ENCODE measurements at places on chromosomes 2 and 18.

DNA sequence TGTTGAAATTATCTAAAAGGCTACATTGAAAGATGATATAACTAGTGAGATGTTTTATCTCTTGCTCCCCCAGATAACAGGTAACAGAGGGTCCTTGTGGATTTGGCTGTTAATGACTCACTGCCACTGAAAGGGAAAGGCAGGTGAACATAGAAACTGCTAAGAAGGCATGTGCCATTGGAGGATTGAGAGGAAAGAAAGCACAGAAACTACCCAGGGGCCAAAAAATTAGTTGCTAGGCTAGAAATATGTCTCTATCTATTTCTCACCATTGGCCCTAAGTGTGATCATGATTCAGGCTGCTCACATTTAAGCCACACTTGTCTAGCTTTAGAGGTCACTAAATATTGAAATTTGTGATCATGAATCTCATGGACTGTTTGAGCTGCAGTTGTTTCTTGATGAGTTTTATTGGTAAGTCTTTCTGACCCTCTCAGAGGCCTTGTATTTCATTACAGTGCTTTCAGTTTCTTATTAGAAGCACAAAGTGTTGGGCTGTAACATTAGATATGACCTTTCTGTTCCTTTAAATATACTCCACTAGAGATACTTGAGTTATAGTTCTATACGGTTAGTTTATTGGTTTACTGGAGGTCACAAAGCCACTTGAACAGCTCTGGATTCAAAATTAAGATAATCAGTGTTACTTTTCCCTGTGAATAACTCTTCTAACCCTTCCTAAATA, 26.2 kb downstream of the NAB1 start:
- DNase-seq = no peak

GRCh38 chr2:57205241-57205640, 841.4 kb upstream of the VRK2 start:
- DNase-seq = no peak

DNA sequence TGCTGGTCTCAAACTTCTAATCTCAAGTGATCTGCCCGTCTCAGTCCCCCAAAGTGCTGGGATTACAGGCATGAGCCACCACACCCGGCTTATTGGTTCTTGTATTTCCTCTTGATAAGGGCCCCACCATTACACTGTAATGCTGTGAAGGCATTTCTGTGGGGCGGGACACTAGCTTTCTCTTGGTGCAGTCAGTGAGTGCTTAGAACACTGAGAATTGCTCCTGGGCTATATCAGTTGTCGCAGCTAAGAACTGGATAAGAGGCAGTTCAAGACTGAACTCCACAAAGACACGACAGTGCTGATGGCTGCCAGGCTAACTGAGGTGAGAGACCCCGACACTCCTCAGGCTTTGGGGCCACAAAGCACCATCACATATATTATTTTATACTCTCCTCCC, 2.1 kb downstream of the KHK start:
- DNase-seq = no peak

GRCh38 chr2:207901829-207902228, 123.5 kb downstream of the PLEKHM3 start:
- peak; percentile 69 for DNase-seq

- no peak for DNase-seq
Measured at GRCh38 chr2:160940699-160941098, 219.5 kb upstream of the TANK start.

GRCh38 chr18:6947338-6948030, 170.1 kb downstream of the LAMA1 start:
- no peak for DNase-seq

- DNase-seq = no peak
Measured at GRCh38 chr2:215835657-215836056, 177.7 kb downstream of the MREG start.

- DNase-seq = no peak
Measured at GRCh38 chr2:241629762-241630435, 7.1 kb downstream of the THAP4 start.

DNA sequence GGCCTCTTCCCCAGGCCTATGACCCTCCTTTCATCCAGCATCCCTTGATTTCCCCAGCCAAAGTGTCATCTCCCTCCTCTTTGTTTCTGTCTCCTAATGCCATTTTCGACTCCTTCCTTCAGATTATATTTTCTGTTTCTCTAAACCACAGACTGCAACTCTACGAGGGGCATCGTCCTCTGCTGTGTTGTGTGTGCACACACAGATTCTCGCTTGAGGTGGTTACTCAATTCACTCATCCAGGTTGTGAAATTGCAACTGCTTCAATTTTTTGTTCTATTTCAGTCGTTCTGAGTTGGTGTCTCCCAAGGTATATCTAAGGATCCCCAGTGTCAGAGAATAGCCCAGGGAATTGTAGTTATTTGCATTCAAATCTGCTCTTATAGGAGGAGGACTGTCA, 113.5 kb upstream of the NDUFV2 start:
- DNase-seq = no peak

DNA sequence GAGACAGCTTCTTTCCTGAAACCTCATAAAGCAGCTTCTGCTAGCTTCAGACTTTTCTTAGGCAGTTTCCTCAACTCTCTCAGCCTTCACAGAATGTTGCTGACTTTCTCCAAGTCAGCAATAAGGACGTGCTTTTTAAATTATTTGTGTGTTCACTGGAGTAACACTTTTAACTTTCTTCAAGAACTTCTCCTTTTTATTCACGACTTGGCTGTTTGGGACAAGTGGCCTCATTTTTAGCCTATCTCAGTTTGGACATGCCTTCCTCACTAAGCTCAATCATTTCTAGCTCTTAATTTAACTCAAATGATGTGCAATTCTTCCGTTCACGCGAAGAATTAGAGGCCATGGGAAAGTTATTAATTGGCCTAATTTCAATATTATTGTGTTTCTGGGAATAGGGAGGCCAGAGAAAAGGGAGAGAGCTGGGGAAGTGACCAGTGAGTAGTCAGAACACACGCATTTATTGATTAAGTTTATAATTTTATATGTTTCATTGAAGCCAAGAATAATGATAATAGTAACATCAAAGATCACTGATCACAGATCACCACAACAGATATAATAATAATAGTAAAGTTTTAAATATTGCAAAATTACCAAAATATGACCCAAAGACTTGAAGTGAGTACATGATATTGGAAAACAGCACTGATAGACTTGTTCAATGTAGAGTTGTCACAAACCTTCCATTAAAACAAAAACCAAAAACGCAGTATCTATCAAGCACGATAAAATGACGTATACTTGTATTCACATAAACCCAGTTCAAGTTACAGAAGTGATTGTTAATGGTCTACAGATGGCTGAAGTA, 4.8 kb downstream of the REG1A start:
- DNase-seq = no peak

All from ecto neural progenitor cell (in vitro differentiated cells).